Osteoblast (primary cell): ENCODE measurements at places on chromosomes 13 and 19.

DNA sequence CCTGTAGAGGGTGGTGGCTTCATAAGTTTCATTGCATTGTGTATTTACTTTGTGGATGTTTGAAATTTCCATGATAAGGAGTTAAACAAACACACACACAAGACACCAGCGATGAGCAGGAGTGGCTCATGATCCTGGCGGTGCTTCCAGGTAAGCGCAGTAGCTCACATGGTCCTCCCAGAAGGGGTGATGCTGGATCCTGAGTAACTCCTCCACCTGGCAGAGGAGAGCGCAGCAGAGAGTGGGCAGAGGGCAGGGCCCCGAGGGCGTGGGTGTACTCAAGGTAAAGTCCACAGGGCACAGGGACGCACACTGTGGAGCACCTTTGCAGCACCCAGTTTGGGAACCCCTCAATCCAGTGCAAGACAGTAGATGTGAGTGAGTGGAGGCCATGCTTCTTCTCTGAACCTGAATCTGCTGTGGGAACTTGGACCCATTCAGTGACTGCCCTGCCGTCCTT is 54.0 kb downstream of the RFX2 start:
- DNase-seq = no peak

- no peak for DNase-seq
Observed at GRCh38 chr19:46885411-46885810, 24.6 kb downstream of the ARHGAP35 start.

GRCh38 chr13:99659226-99659625 is 158.0 kb downstream of the TM9SF2 start:
- no peak for DNase-seq

DNA sequence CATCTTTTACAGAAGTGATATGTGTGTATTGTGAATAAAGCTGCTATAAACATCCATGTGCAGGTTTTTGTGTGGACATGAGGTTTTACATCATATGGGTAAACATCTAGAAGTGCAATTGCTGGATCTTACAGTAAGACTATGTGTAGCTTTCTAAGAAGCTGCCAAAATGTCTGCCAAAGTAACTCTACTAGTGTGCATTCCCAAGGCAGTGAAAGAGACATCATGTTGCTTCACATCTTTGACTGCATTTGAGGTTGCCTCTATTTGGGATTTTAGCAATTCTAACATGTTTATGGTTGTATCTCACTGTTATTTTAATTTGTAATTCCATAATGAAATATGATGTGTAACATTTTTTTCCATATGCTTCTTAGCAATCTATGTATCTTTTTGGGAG is 30.3 kb downstream of the SLITRK6 start:
- DNase-seq = no peak

DNA sequence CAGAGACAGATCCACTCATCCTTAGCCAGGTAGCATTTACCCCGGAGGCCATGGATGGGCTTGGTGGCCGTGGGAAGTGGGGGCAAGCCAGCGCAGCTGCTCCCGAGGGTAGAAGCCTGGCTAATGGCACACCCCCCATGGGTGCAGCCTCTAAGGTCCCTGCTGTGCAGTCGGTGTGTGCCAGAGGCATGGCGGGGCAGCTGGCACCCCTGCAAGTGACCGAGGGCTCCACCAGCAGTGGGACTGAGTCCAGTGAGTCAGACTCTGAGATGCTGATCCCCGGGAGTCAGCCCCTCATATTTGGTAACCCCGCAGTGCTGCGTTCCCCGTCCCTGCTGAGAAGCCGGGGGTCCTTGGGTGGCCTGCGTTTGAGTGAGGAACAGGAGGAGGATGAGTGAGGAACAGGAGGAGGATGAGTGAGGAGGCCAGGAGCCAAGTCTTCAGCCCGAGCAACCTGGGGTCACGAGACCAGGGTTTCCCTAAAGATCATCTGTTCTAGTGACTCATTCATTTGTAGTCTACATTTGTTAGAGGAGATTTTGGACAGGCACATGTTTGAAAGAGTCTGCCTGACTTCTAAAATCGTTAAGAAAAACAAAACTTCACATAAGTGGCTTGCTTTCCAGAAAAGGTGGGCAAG is 180.7 kb downstream of the STK24 start:
- DNase-seq = no peak

GRCh38 chr19:48147597-48148175 is 22.5 kb downstream of the LIG1 start:
- no peak for DNase-seq

- no peak for DNase-seq
Observed at GRCh38 chr13:90806892-90807291, 540.6 kb upstream of the MIR17HG start.

DNA sequence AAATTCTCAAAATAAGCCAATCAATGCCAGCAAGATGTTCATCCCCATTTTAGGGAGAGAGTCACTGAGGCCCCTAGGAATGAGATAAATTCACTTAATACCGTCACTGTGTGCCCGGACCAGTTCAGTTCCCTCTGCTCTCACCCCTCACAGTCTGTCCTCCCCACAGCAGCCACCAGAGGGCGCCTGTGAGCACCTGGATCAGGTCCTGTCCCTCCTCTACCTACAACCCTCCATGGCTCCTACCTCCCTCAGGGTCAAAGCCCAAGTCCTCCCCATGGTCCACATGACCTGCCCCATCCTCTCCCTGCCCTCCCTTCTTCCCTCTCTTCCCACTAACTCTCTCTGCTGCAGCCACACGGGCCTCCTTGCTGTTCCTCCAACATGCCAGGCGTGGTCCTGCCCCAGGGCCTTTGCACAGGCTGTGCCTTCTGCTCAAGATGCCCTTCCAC is 42.0 kb upstream of the NFIC start:
- peak; percentile 83 for DNase-seq
